Neural progenitor cell (in vitro differentiated cells): ENCODE measurements at places on chromosomes 7 and 10.

- peaks cover 5% of the 10 kb centered on the region for H3K4me1 ChIP-seq
- H3K4me3 ChIP-seq = no peak overlapping the region
- H3K27me3 ChIP-seq = no peaks in the 10 kb centered on the region
- DNase-seq = no peak
- H3K27ac ChIP-seq = no peak overlapping the region
- H3K36me3 ChIP-seq = no peaks in the 10 kb centered on the region
Measured at GRCh38 chr10:93907059-93907458, 13.3 kb downstream of the SLC35G1 start.

GRCh38 chr7:108257954-108258353 is 127.8 kb upstream of the LAMB4 start:
- no peak overlapping the region for H3K4me3 ChIP-seq
- DNase-seq = no peak
- peaks cover 4% of the 10 kb centered on the region for H3K36me3 ChIP-seq
- H3K27me3 ChIP-seq = no peaks in the 10 kb centered on the region

DNA sequence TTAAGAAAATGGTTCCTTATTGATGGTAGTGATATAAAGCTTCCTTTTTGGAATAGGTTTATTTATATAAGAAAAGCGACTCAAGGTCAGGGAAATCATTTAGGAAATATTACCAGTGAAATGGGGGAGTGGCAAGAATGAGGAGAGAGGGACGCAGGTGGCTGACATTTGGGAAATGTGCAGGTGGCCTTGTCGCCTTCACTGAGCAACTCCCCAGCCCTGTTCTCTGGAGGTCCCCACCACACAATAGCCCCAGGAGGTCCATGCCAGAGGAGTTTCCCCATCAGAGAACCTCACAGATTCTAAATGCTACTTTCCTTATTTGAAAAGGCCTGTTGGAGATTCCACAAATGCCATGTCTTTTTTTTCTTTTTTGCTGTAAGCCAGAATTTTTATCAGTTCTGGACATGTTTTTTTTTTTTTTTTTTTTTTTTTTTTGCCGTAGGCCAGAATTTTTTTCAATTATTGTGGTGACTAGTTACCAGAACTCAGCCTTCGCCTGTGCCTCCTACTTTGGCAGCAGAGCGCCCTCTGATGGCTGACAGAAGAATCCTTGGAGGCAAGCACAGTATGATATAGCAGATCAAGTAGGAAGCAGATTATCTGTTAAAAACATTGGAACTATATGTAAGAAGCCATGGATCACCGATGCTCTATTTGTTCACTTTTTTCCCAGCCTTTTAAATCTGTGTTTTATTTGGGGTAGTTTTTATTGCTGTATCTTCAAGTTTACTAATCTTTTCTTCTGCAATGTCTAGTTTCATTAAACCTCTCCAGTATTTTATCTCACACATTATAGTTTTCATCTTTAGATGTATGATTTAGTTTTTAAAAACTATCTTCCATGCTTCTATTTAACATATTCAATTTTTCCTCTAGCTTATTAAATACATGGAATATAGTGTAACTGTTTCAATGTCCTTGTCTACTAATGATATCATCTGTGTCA is 18.6 kb downstream of the OPALIN start:
- H3K27ac ChIP-seq = peak overlapping the region; percentile 81
- H3K27me3 ChIP-seq = peaks cover 12% of the 10 kb centered on the region
- H3K4me3 ChIP-seq = no peak overlapping the region
- peak; percentile 80 for DNase-seq
- no peaks in the 10 kb centered on the region for H3K36me3 ChIP-seq
- peaks cover 46% of the 10 kb centered on the region for H3K4me1 ChIP-seq

GRCh38 chr7:94888551-94888950 is 18.8 kb upstream of the PPP1R9A start:
- H3K27me3 ChIP-seq = no peaks in the 10 kb centered on the region
- no peaks in the 10 kb centered on the region for H3K36me3 ChIP-seq
- DNase-seq = no peak
- H3K4me3 ChIP-seq = no peak overlapping the region
- H3K4me1 ChIP-seq = peaks cover 13% of the 10 kb centered on the region
